ENCODE measurements at places on chromosomes 11 and 22.

- no peak for DNase-seq
Measured at GRCh38 chr11:34064291-34064690, 12.8 kb downstream of the CAPRIN1 start.

DNA sequence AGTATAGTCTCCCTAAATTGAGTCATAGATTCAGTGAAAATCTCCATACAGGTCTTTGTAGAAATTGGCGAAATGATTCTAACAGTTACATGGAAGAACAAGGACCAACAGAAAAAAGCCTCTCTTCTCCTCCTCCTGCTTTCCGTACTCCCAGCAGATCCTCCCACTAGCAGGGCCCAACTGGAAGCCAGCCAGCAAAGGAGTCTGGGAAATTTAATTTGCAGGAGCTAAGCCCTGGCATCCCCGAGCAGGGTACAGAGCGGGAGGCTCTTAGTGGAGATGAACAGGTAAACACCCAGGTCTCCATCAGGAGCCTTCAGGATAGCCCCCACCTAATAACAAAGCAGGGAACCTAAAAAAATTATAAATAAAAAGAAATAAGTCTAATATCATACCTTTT, 1473.8 kb downstream of the TBC1D22A start:
- DNase-seq, result no peak

DNA sequence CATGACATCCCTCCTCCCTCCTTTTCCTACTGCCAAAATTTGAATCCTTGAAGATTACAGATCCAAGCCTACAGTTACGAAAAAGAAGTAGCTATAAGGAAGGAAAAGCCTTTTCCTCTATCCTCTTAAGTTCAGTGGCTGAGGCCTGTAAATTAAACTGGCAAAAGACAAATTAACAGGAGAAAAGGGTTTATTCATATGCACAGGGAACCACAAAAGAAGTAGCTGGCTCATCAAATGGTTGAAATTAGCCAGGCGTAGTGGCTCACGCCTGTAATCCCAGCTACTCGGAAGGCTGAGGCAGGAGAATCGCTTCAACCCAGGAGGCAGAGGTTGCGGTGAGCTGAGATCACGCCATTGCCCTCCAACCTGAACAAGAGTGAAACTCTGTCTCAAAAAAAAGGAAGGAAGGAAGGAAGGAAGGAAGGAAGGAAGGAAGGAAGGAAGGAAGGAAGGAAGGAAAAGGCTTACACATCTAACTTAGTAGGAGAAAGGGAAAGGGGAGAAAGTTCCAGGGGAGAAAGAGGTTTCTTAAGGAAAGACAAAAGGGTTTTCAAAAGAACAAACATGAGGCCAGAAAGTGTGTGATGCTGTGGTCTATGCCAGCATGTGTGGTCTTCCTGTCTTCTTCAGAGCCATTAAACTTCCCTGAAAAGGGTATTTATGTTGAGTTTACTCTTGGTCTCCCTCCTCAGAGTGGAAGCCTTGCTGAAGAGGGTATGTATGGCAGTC, 5.1 kb upstream of the SMPD1 start:
- DNase-seq, result no peak

- DNase-seq, result no peak
Measured at GRCh38 chr11:15929371-15929901, 426.9 kb downstream of the SOX6 start.

DNA sequence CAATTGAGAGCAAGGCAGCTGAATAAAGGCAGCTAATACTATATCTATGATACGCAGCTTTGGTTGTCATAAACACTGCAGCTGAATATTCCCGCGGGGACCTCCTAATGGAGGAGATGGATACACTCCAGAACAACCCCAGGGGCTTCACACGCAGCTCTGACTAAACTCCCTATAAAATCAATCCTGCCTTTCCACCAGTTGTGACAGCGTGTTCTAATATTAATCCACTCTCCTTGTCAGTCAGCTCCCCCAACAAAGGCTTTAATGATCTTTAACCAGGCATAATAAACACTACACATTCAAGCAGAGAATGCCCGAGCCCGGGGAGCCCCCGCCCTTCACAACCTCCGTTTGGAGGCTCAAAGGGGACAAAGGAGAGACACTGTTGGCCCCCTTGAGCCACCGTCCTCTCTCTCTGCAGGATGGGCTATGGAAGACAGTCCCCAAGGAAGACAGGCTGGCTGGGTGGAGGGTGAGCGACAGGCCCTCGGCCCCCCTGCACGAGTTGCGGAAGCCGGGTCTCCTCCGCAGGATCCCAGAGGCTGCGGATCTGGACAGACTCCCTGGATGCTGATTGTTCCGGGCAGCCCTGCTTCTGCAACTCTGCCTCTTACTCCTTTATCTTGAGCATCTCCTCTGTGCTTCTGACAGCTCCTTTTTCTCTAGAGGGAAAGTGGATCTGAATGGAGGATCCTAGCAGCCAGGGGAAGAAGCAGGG, 565.2 kb downstream of the BUD13 start:
- DNase-seq, result no peak

DNA sequence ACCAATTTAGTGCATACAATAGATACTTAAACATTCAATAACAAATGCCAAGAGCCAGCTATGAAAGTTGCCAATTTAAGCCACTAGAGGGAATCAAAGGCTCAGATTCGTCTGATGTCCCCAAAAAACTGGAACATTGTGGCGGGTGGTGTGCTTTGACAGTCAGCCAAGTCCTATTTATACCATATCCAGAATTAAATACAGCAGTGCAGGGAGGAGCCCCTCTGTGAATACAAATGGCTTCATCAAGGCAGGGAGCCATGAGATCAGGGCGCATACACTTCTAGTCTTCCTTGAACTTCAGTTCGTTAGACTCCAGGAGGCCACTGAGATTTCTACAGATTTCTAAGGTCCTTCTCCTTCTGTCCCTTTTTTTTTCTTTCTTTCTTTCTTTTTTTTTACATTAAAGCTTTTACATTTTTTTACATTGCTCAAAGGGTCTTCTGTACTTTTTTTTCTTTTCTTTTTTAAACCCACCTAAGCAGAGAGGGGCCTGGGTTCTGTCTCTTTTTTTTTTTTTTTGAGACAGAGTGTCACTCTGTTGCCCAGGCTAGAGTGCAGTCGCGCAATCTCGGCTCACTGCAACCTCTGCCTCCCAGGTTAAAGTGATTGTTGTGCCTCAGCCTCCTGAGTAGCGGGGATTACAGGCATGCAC, 41.5 kb upstream of the HSPA8 start:
- no peak for DNase-seq

DNA sequence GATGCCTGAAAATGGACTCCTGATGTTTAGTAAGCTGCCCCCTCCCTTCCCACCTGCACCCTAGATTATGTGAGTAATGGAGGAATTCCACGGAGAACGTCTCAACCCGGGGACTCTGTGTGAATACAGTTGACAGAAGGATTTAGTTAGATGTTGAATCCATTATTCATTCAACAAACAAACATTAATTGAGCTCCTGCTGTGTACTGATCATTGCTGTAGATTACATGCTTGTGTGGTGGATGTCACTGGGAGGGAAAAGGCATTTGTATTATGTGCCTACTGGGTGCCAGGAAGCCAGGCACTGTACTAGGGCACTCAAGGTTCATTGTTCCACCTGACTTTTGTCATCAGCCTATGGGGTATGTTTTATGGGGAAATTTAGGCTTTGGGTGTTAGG, 22.9 kb upstream of the CRYBB3 start:
- no peak for DNase-seq

DNA sequence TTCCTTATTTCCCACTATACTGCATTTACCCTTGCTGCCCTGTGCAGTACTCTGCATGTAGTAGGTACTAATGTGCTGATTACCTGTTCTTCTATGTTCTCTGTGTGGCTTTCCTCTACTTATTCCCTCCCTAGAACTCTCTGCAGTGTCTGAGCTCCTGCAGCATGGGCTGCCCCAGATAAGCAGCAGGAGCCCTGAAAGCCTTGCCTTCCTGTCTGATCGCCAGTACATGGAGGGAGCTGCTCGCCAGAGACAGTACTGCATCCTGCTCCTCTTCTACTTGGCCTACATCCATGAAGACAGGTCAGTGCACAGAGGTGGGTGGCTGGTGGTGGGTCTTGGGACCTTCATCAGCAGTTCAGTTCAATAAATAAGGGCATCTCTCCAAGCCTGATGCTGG, 42.2 kb upstream of the CCDC134 start:
- DNase-seq, result no peak

- DNase-seq, result no peak
Measured at GRCh38 chr11:86473991-86474833, 99.5 kb downstream of the CCDC81 start.

DNA sequence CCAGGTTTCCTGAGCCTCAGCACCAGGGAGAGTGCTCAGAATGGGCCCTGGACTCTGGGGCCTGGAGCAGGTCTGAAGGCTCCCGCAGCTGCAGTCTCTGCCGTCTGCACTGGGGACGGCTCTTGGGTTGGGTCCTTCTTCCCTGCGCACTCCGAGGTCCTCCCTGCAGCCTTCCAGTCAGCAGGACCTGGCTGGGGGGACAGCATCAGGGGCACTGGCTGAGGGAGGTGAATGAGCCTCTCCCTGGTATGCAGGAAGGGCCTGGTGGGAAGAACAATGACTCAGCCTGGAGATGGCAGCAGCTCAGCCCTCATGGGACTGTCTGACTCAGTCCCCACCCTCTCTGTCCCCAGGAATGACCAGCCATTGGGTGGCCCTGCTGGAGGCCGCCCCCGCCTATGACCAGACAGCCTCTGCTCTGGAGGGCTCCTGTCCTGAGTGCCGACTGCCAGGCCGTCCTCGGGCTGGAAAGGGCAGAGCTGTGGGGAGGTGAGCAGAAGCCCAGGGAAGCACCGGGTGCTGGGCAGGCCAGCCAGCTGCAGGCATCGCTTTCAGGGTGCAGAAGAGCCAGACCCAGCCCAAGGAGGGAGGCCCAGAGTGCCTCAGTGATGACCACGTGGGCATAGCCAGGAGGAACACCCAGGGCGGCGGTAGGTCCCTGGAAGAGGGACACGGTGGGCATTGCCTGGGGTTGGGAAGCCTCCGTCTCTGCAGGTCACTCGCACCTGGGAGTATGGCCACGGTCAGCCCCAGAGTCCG, 455.0 kb downstream of the BRD1 start:
- no peak for DNase-seq

GRCh38 chr22:48612077-48612995, 1215.3 kb downstream of the BRD1 start:
- no peak for DNase-seq

DNA sequence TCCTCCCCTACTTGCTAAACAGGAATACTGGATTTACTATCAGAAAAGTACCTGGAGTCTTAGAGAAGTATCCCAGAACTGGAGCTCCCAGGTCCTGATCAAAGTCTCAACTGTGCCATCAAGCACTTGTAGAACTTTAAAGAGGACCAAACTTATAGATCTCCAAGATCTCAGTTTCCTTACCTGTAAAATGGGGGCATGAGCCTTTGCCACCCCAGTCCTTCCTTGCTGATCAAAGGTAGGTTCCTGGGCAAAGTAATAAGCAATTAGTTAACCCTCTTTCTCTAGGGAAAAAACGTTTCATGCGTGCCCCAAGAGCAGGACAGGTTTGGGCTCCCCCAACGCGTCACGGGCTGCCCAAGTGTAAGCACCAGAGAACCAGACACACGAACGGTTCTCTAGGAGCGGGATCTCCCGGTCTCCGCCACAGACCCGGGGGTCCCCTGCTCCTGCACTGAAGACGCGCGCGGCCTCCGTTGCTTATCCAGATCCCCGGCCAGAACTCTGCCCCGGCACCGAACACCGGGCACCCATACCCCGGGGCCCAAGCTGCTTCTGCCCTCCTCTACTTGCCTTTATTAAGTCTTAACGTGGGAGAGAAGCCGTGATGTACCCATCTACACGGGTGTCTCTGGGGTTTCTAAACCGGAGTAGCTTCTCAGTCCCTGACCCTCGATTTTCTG, 505 bp downstream of the ZNF214 start:
- DNase-seq, result no peak

DNA sequence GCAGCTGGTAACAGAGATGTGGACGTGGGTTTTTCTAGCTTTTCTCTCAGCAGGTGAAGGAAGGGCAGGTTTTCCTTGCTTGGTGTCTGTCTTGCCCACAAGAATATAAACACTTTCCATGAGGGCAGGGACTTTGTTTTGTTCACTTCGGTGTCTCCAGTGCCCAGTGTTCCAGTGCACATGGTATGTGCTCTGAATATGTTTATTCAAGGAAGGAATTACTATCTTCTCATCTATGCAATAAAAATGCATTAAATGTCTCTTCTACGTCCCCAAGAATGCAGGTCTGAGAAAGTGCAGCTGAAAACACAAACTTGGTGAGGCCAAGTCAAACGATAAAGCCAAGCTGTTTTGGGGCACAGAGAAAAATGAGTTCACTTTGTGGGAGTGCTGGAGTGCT, 56.3 kb upstream of the PLET1 start:
- DNase-seq, result no peak

- DNase-seq, result no peak
Measured at GRCh38 chr11:64222651-64223000, 3.4 kb downstream of the TRPT1 start.

DNA sequence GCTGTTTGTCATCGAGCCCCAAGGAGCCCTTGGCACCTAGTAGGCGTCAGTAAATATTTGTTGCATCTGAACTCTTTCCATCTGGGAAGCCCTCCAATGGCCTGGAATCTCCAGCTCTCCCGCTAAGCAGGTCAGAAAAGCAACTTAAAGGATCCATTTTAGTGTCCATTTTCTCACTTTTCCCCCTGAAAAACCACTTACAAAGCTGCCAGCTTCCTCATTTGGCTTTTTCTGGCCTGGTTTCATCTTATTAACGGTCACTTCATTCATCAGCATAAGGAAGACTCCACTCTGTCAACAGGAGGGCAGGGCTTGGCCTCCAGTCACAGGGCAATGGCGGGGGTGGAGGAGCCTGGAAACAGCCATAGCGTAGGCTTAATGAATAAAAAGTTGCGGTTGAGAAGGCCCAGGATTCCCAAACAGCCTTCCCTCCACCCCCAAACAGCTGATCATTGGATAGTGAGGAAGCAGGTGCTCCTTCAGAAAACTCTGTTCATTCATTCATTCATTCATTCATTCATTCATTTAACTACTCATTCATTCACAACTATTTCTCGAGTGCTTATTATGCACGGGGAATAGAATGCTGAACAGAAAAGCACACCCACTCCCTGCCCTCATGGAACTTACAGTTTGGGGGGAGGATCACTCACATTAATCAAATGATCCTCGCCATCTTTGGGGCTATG, 104.5 kb upstream of the RCN1 start:
- no peak for DNase-seq

DNA sequence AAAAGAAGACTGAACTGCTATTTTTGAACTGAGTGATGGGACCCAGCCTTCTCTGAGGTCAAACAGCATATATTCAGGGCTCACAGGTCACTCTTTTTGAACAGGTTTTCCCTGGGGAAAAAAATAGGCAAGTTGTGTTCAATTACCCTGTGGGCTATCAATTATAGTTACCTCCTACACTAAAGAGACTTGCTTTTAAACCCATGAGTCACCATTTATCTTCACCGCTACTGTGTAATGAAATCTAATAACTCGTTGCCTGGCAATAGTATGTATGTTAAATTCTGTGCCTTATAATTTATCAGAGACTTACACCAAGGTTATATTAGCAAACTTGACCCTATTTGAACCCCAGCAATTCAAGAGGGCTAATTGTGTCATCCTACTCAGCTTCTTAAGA, 98.5 kb downstream of the CYP2R1 start:
- no peak for DNase-seq
